ENCODE measurements at places on chromosomes 2 and 18. TPM values are rescaled to one million over a fixed set of nuclear protein-coding genes. Genes with fewer than 3 reads are reported as not detected.
A peak's percentile ranks its signal among the peaks of the same experiment; 100 is the strongest.

TBC1D8 gene
- total RNA-seq, result 51.4 TPM

GAREM1 gene
- total RNA-seq, result 23.5 TPM

CABYR gene
- total RNA-seq, result not detected

FAP gene
- total RNA-seq, result 0.62 TPM

DNA sequence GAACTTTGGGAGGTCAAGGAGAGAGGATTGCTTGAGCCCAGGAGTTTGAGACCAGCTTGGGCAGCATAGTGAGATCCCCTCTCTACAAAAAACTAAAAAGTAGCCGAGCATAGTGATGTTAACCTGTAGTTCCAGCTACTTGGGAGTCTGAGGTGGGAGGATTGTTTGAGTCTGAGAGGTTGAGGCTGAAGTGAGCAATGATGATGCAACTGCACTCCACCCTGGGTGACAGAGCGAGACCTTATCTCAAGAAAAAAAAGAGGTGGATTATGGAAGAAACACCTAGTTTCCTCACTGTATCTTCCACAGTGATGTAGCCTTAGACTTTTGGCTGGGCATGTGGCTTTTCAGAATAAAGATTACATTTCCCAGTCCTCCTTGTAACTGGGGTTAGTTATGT, 237.2 kb upstream of the SPRED2 start:
- no peak for DNase-seq

DNA sequence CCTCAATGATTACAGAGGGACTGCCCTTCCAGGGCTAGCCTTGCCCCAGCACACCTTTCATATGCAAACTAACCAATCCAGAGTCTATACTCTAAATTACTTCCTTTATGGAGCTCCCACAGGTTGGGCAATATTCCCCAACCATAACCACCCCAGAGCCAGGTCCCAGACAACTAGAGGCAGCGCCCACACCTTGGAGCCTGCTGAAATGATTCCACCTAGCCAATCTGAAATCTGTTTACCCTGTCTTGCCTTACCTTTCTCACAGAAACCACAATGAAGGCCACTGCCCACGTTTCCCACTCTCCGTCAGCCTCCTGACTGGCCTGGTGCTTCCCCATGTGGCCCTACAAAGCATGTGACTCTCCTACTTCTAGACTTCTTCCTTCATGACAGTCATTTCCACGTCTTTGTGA, 62.0 kb downstream of the REEP1 start:
- DNase-seq, result no peak

- no peak for DNase-seq
These were observed 29.3 kb downstream of the MERTK start for GRCh38 chr2:111927723-111928122.

DNA sequence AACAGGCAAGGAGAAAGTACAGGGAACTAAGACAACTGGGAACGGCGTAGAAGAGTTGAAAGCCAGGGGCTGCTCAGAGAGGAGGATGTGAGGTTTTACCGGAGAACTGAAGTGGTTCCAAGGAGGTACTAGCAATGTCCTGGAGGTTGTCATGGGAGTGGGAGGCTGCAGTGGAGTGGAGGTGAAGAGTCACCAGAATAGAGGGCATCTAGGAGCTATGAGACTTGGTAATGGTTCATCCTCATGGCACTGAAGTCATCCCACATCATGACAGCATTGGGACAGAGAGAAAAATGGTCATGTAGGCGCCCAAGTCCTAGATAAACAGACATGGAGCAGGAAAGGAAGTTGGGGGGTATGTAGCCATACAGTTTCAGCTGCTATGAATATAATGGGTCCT, 26.3 kb downstream of the MRPL33 start:
- DNase-seq, result no peak

DNA sequence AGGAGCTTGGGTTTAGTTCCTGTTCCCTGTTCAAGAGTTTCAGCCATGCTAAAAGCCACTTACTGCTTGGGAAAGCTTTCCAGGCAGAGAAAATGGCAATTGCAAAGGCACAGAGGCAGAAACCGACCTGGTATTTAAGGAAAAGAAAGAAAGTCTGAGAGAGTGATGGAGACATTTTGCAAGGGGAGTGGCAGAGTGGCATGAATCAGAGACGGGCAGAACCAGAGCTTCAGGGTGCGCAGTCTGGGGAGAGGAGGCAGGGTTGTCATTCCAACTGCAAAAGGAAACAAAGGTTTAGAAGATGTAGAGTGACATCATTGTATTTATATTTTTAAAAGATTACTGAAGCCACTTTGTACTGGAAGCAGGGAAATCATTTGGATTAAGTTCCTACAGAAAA, 14.9 kb upstream of the GNAL start:
- no peak for DNase-seq

DNA sequence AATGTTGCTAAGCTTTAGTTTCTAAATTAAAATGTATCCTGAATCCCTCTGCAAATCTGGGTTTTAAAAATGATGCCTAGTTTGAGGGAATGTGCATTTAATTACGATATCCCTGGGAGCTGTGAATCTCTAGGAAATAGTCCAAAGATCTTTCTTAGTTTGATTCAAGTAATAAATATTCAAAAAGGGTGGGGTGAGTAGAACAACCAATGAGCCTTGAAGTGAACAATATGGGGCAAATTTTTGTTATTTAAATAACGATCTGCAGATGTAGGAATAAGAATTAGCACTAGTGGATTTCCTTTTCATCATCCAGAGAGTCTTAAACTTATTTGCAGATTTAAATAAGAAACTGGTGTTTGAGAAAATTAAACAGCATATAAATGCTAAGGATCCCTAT, 106.3 kb downstream of the ACVR1 start:
- DNase-seq, result no peak

- no peak for DNase-seq
These were observed 172.0 kb downstream of the NDUFA10 start for GRCh38 chr2:239853121-239853520.

GRCh38 chr2:146131048-146131447, 1611.1 kb upstream of the ZEB2 start:
- DNase-seq, result no peak

DNA sequence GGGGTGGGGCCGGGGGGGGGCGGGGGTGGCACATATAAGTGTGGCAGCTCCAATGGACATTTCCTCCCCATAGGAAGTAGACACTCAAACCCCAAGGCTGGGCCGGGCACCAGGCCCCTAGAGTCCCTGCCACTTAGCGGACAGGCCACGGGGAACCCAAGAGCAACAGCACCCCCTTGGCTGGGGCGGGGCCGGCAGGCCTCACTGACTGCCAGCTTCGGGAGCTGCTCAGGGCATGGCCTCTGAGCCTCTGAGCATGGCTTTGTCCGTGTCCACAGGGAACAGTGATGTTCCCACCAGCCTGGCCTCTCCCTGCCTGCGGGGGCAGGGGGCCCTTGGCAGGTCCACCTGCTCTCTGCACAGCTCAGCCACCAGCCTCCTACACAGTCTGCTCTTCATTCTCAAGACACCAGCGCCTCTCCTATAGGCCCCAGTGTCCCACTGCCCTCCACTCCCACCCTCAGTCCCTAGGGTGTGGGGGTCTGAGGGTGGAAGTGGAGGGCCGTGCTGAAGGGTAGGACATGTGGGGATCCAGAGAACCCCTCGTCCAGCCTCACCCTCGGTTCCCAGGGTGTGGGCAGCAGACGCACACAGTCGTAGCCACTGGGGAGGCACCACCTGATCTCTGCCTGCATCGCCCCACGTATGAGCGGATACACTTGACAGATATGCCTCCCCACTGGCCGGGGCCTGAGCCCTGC, 106.7 kb downstream of the FAM210A start:
- no peak for DNase-seq

- no peak for DNase-seq
These were observed 14.3 kb downstream of the FRZB start for GRCh38 chr2:182852090-182852489.

- DNase-seq, result no peak
These were observed 5.2 kb upstream of the RUFY4 start for GRCh38 chr2:218063896-218064295.

DNA sequence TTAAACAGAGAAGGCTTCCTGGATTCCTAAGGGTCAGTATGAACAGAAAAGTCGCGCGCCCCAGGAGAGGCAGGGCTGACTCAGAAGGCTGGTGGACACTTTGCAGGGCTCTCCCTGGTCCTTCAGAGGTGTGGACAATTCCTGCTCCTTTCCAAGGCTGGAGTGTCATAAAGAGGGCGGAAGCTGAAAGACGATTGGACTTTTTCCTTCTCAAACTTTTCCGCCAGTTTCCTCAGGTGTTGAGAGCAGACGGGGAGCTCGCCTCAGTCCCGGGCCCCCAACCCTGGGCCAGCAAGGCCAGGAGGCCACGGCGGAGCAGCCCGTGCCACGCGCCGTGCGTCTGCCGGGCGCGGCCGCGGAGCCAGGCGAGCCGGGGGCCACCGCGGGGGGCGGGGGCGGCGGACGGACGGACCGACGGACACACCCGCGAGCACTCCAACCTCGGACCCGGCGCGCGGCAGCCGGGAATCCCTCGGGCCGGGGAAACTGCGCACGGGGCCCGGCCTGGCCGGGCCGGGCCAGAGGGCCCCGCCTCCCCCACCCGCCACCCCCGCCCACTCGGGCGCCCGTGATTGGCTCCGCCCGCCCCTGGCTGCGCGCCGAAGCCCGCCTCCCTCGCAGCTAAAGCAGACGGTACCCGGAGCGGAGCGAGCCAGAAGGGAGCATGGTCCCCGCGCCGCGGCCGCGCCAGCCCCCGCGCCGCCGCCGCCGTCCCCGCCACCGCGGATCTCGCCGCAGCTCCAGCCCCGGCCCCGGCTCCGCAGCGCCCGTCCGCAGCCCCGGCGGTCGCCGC, at the start of gene KLHL29:
Gene KLHL29 (plus strand): TSS at position 629 of the 793 bp plus-strand sequence. CDS start 177,018 bp downstream, outside the sequence.
- peak; percentile 92 for DNase-seq

DNA sequence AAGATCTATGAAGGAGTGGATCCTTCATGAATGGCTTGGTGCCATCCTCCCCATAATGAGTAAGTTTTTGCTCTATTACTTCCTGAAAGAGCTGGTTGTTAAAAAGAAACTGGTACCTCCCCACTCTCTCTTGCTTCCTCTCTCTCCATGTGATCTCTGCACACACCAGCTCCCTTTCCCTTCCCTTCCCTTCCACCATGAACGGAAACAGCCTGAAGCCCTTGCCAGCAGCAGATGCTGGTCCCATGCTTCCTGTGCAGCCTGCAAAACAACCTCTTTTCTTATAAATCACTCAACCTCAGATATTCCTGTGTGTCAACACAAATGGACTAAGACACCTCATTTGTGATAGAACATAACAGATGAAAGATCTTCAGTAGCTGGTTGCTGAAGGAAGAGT, 303.5 kb upstream of the ACVR2A start:
- no peak for DNase-seq
